ENCODE measurements at places on chromosomes 3 and 15. TPM values are rescaled to one million over a fixed set of nuclear protein-coding genes. Genes with fewer than 3 reads are reported as not detected.

Gene NTRK3
- total RNA-seq = 1.1 TPM

Gene CLEC3B
- total RNA-seq = 53.8 TPM

Gene NCEH1
- 66.4 TPM for total RNA-seq

Gene ST6GAL1
- total RNA-seq = 55.9 TPM

- DNase-seq = no peak
Observed at GRCh38 chr15:62337934-62338333, 172.8 kb upstream of the C2CD4B start.

DNA sequence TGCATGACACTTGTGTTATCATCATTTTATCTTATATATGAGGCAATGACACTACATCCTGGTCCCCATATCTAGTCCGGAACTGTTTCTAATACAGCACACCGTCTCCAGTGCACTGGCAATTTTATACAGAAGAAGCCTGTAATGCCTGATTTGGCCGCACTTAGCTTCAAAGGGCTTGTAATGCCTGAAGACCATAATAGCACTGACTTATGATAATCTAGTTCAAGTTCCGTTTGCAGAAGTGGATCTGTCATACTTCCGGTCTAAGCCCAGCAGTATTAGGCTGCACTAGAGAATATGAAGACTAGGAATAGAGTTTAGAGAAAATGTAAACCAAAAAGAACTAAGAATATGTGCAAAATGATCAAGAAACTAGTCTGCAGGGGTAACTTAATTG, 1.3 kb downstream of the BNIP2 start:
- DNase-seq = no peak

GRCh38 chr3:189721873-189722665, 90.9 kb downstream of the TP63 start:
- no peak for DNase-seq

GRCh38 chr3:149713730-149714654, 38.3 kb downstream of the COMMD2 start:
- DNase-seq = peak; percentile 15

DNA sequence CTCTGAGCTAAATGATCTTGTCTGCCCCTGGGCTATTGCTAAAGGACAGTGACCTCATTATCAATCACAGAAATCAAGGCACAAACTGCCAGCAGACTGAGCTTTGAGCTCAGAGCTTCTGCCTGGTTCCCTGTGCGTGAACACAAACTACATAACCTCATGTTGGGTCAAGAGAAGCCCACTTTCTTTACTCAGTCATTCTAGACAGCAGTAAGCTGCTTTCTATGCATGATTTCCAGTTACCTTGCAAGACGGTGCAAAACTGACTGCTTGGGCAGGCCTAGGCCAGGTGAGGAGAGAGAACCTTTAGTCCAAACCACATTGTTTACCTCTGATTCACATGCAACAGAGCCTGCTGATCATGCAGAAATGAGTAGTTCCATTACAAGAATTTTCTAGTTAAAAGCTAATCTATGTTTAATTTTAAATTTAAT, 75.1 kb downstream of the ARRDC4 start:
- no peak for DNase-seq

GRCh38 chr3:123750659-123751420, 133.3 kb downstream of the MYLK start:
- DNase-seq = no peak

DNA sequence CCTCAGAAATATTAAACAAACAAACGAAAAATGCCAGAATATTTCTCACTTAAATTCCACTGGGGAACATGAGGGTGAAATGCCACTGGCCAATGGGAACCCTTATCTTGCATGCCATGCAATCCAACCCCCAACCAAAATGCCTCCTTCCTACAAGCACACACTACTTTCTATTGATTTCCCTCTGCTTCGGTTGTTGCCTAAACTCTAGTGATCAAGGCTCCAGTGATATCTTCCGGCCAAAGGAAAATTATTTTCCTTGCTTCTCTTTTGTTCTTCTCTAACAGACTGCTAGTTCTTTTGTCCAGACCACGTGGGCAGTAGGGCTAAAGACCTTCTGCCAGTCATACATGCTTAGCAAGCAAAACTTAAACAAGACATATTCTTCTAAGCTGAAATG, 115.7 kb downstream of the TMCC1 start:
- no peak for DNase-seq

GRCh38 chr3:5972586-5972985, 785.1 kb downstream of the EDEM1 start:
- DNase-seq = no peak

- no peak for DNase-seq
Observed at GRCh38 chr15:33369941-33370622, 59.3 kb downstream of the RYR3 start.
